Mammary epithelial cell (primary cell): ENCODE measurements at places on chromosomes 7 and 10. TPM values are rescaled to one million over a fixed set of nuclear protein-coding genes. Genes with fewer than 3 reads are reported as not detected.

The GNA12 gene
- 37.1 and 46.0 TPM in 2 replicates for total RNA-seq

The C10orf88 gene
- 9.5 TPM for total RNA-seq

The ARHGAP22 gene
- total RNA-seq = 24.9 and 44.3 TPM in 2 replicates

The WIPF3 gene
- 0.50 TPM for total RNA-seq

The HYCC1 gene
- total RNA-seq = 40.5 TPM

The LRMDA gene
- total RNA-seq = not detected in 2 replicates

The FAM180A gene
- total RNA-seq = not detected in 2 replicates

The BLNK gene
- total RNA-seq = 5.8 and 10.2 TPM in 2 replicates

The BAIAP2L1 gene
- 65.0 and 69.6 TPM in 2 replicates for total RNA-seq

The HOXA6 gene
- total RNA-seq = 4.7 TPM

The CYP2C19 gene
- total RNA-seq = not detected

The VGF gene
- 0.54 and 1.2 TPM in 2 replicates for total RNA-seq

The CRTAC1 gene
- not detected in 2 replicates for total RNA-seq
